ENCODE measurements at places on chromosomes 6 and 20.

GRCh38 chr6:17527076-17527475 lies 73.0 kb upstream of the FAM8A1 start:
- DNase-seq = no peak

DNA sequence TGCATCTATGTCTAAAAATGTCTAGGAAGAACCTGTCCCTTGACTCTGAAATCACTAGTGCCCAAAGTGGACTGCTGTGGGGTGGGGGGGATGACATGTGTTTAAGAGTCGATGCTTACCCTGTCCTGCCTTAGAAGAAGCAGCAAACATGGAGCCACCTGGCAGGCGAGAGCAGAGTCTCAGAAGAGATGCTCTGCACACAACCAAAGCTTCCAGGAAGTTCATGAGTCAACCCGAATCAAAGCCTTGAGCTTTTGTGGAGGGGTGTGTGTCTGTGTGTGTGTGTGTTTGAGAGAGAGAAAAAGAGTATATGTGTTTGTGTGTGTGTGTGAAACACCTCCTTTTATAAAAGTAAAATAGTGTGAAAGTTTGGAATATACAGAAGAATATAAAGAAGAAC lies 269.9 kb downstream of the ALDH8A1 start:
- no peak for DNase-seq

- DNase-seq = no peak
These were observed 1.8 kb downstream of the ASCC3 start for GRCh38 chr6:100879317-100879716.

DNA sequence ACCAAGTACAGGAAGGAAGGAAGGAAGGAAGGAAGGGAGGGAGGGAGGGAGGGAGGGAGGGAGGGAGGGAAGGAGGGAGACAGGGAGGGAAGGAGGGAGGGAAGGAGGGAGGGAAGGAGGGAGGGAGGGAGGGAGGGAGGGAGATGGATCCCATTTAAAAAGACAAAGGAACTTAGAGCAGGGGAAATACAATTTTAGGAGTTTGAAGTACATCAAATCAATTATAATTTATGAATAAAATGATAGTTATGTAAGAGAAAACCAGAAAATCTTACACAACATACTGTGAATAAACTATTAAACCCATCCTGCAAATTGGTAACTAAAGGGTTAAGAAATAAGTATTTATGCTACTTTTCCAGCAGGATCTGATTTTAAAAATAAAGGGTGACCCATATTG lies 475.9 kb downstream of the HDGFL1 start:
- no peak for DNase-seq

DNA sequence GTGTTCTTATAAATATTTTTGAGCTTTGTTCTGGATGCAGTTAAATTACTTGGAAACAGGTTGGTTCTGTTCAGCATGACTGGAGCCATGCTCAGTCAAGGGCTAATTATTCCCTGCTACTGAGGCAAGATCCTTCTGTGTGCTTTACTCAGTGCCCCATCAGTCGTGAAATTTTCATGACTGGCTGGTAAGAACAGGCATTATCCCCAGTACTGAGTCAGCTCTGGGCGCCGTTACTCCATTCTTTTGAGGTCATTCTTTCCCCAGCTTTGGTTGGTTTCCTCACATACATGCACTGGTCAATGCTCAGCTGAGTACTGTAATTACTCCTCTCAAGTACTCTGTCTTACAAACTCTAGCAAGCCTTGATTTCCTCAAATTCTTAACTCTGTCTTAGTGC lies 71.3 kb downstream of the CDKAL1 start:
- DNase-seq = no peak

DNA sequence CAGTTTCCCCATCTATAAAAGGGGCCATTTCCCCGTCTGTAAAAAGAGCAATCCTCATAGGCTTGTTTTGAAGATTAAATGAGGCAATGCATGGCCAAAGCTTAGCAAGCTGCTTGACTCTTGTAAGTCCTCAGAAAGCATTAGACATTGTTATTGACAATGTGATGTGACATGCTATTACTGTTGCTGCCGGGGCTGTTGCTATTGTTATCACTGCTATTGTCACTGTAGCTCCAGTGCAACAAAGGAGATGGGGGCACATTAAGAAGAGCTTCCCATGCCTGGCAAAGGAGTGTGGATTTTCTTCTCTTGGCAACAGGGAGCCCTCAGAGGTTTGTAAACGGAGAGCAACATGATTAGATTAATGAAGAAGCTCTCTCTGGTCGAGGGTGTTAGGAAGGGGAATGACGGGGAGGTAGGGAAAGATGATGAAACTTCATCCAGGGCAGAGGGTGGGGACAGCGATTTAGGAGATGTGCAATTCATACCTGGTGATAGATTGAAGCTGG lies 33.1 kb upstream of the FAM83D start:
- DNase-seq = no peak

GRCh38 chr20:63062188-63063140 lies 55.7 kb upstream of the BHLHE23 start:
- no peak for DNase-seq

GRCh38 chr6:160634706-160635105 lies 29.4 kb downstream of the LPA start:
- no peak for DNase-seq

GRCh38 chr6:53567701-53568100 lies 22.8 kb upstream of the GCLC start:
- DNase-seq = no peak

GRCh38 chr6:3654898-3655297 lies 96.6 kb downstream of the PXDC1 start:
- DNase-seq = no peak

DNA sequence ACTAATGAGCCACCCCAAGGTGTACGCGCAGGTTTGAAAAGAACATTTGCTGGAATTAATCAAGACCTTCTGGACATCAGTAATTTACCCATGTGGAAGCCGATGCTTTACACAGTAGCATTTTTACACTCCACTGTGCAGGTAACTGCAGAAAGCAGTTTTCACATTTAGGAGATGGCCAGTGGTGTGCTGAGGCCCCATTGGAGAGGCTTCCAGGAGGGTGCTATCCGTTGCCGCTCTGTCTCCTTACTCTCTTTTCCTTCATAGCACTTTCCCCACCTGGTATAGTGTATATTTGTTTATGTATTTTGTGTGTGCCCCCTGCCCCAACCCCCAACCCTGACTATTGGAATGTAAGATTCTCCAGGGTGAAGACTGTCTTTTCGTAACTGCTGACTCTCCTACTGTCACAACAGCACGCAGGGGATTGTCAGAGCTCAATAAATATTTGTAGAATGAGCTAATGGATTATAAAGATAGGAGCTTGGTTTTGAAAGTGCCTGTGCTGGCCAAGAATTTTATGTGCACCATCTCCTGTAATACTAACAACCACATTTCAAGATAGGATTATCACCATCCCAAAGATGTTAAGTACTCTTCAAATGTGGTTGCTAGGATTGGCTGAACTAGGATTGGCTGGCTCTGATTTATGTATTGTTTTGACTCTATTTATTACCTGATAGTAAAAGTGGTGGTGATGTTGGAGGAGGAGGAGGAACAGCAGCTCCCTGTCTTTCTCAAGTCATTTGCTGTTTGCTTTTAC lies 74.0 kb upstream of the GLP1R start:
- DNase-seq = no peak

Measured in hematopoietic multipotent progenitor cell treated with erythropoietin and hydrocortisone succinate and interleukin-3 and kit ligand, for 4 days (in vitro differentiated cells).